ENCODE measurements at places on chromosomes 2 and 18. TPM values are rescaled to one million over a fixed set of nuclear protein-coding genes. Genes with fewer than 3 reads are reported as not detected.

Gene PPP1CB
- polyA plus RNA-seq, result 97.8 TPM

Gene ABCB11
- 0.18 TPM for polyA plus RNA-seq

Gene DSC3
- 0.45 TPM for polyA plus RNA-seq

GRCh38 chr18:69209761-69210160, 190.9 kb upstream of the DOK6 start:
- DNase-seq, result no peak

DNA sequence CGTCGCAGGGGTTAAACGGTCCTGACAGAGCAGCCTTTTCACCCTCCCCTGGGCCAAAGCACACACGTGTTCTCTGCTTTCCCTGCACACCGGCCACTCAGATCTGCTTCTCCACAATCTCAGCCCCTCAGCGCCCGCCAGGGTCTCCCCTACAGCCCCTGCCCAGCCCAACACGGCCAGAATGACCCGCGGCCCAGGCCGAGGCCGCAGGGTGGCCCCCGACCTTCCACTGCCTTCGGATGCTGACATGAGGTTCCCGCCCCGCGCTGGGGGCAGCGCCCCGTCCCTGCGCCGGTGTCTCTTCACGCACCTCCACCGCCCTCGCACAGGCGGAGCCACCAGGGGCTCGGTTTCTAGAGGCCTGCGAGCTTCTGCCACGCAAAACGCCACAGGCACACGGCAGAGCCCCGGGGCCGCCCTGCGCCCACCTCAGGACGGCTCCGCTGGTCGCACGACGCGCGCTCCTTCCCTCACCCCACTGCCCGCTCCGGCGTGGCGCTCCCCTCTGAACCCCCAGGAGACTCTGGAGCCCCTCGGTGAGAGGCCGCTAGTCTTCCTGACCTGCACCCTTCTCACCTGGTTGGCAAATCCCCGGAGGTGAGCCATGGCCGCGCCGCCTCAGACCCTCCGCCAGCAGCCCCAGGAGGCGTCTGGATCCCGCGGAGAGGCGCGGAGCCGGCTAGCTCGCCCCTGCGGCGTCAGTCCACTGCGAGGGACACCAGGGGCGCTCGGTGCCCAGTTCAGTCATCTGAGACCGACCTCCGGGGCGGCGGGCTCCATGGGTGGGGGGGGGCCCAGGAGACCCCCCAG, 749 bp downstream of the STK25 start:
- peak; percentile 54 for DNase-seq

DNA sequence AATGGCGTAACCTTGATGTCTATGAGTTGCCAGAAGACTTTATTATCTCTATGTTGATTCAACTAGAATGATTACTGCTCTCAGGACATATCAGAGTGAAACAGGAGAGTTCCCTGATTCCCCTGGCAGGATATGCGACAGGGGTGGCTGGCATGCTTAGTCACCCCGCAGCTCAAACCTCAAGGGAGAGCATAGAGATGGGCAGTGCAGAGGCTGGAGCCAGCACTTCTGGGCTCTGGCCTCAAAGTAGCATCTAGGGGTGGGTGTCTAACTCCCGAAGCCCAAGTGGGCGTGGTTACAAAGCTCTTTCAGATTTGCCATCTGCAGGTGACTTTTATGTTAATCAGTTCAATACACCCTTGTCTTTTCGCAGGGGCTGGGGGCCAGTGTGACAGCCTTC, 391.6 kb downstream of the ADCYAP1 start:
- DNase-seq, result no peak

GRCh38 chr2:152410165-152410597, 75.2 kb downstream of the FMNL2 start:
- no peak for DNase-seq

GRCh38 chr2:54555318-54555837, 99.3 kb downstream of the SPTBN1 start:
- no peak for DNase-seq

- no peak for DNase-seq
Observed at GRCh38 chr2:8009010-8009597, 672.8 kb upstream of the ID2 start.

DNA sequence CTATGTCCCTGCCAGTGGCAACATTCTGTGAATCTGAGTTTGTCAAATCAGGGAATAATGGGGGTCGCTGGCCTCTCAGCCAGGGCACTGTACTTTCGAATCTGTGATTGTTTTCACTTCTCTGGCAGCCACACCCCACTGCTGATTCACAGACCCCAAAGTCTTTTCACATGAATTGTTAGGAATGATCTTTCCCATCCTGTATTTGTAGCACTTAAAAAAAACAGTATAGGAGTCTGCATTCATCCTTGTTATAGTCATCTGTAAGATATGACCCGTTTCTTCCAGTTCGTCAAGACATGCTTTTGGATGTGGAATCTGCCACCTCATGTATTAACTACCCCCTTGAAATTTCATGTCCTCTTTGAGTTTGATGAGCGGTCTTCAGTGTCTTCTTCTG, 928 bp downstream of the NAGK start:
- no peak for DNase-seq

GRCh38 chr2:224271617-224272236, 130.2 kb downstream of the FAM124B start:
- DNase-seq, result no peak

GRCh38 chr18:32770666-32771168, 2.1 kb downstream of the KLHL14 start:
- DNase-seq, result no peak

DNA sequence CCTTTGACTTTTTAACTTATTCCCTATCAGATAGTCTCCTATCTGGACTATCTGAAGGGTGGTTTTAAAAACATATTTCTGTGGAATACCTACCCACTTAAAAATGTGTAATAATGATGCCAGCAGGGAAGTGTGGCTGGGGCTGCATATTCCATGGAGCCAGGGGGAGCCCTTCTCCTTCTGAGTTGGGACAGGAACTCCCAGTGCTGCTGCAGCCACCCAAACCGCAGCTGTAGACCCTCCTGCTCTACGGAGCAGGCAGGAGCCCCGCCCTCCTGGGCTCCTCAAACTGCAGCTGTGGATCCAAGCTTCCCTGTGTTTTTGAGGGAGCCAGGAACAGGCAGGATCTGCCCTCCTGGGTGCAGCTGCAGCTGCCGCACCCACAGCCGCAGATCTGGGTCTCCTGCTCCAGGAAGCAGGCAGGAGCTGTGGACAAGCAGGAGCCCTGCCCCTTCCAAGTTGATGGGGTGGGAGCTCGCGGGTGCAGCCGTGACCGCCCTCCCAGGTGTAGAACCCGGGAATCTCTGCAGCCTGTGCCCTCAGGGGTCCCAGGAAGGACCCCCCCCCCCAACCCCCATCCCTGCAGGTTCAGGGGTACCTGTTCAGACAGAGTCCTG, 57.8 kb downstream of the PDK1 start:
- no peak for DNase-seq

Gene WNT6
- polyA plus RNA-seq, result 0.13 TPM

- DNase-seq, result no peak
Observed at GRCh38 chr2:55090702-55091101, 40.5 kb upstream of the RTN4 start.

DNA sequence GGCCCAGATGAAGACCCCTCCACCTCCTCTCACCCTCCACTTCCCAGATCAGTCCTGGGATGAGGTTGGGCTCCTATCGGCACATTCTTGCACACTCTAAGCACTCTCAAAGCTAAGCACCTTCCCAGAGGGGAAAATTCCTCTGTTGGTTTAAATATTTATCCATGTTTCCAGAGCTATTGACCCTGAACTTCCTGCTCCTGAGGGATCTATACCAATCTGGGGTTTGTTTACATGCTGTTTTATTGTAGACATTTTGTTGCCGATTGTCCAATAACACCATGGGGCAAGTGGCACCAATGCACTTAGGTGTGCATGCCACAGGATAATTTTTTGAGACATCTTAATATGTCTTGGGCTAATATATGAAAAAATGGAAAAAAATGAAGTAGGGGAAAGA, 476.2 kb downstream of the SLC4A3 start:
- no peak for DNase-seq

DNA sequence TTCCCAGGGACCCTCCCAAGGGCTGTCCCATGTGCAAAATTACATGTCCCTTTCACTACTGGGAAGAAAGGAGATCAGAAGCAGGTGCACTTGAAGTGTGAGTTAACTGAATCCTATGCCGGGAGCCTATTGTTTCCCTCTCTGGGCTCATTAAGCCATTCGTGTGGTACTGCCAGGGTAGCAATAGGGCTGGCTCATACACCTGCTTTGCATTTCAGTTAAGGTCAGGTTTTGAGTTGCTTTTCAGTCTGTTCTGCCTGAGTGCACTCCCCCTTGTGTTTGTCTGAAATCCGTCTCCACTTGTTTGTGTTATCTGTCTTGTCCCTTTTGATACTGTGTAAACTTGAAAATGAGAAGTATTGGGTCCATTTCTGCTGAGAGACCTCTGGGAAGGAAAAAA, 1232.6 kb upstream of the NRXN1 start:
- DNase-seq, result no peak

DNA sequence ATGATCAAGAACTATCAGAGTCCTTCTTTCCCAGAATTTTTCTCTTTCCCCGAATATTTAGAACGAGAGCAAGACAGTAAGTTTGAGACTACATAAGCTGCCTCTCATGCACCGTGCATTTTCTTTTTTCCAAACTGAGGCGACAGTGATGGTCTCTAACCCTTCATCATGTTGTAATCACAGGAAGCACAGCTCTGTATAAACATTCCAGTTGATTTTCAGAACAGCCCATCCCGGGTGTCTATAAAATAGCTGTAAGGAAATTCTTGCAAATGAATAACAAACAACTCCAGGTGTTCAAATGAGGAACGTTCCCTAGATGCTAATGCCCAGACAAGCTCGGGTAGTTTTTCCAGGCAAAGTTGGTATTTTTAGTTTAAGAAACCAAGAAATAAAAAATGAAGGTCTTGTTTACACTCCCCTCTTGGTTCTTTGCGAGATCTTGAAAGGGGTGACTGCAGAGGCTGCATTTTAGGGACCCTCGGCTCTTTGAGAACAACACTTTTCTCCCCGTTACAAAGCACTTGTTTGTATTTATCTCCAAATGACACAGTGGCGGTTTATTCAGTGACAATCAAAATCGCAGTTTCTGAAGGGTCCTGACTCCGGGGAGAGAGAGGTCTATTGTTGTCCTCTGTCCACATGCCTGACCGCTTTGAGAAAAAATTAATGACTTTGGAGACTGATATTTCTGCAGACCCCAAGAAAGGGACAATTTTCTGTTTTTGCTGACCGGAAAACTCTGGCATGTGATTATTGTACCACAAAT, 101.1 kb upstream of the NCK2 start:
- DNase-seq, result no peak

DNA sequence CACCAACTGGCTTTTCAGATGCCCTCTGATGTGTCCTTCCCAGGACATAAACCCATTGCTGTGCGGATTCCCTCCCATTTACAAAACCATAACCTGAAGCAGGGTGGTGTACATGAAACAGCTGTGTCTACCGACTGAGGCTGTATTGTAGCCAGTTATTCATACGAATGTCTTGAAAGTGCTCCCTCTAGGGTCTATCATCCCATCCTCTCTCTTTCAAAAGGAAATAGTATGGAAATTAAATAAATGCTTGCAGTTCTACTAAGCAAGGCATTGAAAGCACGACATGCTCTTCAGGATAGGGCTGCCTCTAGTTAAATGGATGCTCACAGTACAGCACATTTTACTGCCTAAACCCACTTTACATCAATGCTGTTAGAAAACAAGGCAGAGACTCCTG, 112.2 kb upstream of the PXDN start:
- DNase-seq, result no peak

DNA sequence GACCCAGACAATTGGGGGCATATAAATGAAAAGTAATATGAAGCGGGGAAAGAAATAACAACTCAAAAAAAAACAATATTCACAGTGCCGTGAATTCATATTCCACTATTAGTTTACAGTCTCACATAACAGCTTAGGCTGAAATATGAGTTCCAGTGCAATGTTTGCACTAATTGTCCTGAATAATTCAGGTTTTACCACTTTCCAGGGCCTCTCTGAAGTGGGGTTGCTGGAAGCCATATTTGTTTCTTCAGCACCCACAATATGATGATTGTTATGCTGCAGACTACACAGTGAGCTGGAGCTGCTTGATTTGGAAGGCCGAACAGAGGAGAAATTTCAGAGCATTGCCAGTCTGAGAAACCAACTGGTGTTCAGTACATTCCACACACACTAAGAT, 894.5 kb upstream of the ACVR2A start:
- no peak for DNase-seq

DNA sequence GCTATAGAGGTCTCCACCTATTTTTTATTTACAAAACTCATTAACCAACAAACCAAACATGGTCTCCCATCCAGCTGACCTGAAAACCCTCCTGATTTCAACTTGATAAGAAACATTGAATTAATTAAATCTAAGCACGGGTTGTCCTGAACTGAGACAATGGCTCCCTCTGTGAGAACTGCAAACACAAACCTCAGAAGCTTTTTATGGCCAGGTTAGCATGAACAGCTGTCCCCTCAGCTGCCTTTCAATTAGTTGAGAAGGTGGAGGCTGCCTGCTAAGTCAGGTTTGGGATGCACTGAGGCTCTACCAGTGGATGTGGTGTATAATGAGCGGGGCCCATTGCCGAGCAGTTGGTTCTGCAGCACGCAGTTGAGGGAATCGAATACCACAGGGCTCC, 258.5 kb upstream of the DDX18 start:
- DNase-seq, result no peak

All from ovary (tissue), 10 donors.